ENCODE measurements at places on chromosomes 1 and 21.

DNA sequence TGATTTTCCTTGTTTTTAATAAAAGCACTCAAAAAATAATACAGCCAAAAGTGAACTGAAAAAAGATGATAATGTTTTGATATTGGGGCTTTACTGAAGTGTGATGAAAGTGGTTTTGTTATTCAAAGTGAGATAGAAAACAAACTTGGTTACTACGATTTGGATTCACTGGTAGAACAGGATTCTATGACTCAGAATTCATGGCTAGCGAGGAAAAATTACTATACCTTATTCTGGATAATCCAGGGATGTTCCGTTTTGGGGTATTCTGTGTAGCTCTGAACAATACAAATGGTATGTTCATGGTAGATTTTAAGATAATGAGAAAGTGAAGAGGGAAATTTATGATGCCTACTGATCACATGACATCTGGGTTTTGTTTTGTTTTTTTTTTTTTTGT lies 117.7 kb downstream of the NRDC start:
- no peak for DNase-seq

- no peak for DNase-seq
Measured at GRCh38 chr1:93904228-93904627, 5.0 kb downstream of the GCLM start.

DNA sequence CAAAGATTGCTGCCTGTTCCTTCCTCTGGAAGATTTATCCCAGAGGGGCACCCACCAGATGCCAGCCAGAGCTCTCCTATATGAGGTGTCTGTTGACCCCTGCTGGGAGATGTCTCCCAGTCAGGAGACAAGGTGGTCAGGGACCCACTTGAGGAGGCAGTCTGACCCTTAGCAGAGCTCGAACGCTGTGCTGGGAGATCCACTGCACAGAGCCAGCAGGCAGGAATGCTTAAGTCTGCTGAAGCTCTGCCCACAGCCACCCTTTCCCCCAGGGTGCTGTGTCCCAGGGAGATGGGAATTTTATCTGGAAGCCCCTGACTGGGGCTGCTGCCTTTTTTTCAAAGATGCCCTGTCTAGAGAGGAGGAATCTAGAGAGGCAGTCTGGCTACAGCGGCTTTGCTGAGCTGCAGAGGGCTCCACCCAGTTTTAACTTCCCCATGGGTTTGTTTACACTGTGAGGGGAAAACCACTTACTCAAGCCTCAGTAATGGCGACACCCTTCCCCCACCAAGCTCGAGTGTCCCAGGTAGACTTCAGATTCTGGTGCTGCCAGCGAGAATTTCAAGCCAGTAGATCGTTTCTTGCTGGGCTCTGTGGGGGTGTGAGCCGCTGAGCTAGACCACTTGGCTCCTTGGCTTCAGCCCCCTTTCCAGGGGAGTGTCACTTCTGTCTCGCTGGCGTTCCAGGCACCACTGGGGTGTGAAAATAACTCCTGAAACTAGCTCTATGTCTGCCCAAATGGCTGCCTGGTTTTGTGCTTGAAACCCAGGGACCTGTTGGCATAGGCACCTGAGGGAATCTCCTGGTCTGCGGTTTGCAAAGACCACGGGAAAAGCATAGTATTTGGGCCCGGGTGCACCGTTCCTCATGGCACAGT lies 51.1 kb upstream of the PDC start:
- no peak for DNase-seq

GRCh38 chr1:193156117-193156821 lies 30.1 kb downstream of the B3GALT2 start:
- DNase-seq: no peak

- no peak for DNase-seq
Measured at GRCh38 chr1:21278208-21278859, 11.9 kb downstream of the ECE1 start.

Measured in brain pericyte (primary cell).